Central memory CD8-positive, alpha-beta T cell (primary cell): ENCODE measurements at places on chromosomes 3 and 15.

DNA sequence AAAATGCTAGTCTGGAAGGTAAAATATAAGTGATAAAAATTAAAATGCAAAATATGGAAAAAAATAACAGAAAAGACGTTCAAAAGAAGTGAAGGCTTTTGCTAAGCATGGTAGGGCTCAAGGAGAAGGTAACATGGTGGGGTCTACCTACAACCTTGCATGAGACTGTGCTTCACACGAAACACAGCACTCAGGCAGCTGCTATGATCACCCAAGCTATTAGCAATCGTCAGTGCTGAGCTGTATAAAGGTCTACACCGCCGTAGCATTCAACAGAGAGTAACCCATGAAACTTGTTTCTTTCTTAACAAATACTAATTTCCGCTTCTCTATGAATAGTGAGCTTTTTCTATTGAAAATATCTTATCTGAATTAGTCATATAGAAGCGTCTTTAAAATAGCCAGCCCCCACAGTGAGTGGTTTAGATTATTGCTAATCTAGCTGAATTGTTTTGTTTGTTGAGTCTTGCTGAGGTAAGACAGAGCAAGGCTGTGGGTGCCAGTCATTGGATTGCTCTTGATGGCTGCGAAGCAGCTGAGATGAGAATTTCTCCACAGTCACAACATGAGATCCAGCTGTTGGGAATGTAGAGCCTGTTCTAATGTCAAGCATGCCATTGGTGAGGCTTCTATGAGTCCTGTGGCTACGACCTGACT is 230.0 kb downstream of the KLF13 start:
- no peaks in the 10 kb centered on the region for H3K36me3 ChIP-seq
- DNase-seq: no peak
- no peak overlapping the region for H3K4me3 ChIP-seq
- H3K27ac ChIP-seq: no peak overlapping the region
- H3K27me3 ChIP-seq: peaks cover 58% of the 10 kb centered on the region

- peaks cover 36% of the 10 kb centered on the region for H3K4me1 ChIP-seq
- no peak overlapping the region for H3K27ac ChIP-seq
- H3K4me3 ChIP-seq: no peak overlapping the region
- no peak for DNase-seq
These were observed 46.9 kb downstream of the SATB1 start for GRCh38 chr3:18378218-18378617.

DNA sequence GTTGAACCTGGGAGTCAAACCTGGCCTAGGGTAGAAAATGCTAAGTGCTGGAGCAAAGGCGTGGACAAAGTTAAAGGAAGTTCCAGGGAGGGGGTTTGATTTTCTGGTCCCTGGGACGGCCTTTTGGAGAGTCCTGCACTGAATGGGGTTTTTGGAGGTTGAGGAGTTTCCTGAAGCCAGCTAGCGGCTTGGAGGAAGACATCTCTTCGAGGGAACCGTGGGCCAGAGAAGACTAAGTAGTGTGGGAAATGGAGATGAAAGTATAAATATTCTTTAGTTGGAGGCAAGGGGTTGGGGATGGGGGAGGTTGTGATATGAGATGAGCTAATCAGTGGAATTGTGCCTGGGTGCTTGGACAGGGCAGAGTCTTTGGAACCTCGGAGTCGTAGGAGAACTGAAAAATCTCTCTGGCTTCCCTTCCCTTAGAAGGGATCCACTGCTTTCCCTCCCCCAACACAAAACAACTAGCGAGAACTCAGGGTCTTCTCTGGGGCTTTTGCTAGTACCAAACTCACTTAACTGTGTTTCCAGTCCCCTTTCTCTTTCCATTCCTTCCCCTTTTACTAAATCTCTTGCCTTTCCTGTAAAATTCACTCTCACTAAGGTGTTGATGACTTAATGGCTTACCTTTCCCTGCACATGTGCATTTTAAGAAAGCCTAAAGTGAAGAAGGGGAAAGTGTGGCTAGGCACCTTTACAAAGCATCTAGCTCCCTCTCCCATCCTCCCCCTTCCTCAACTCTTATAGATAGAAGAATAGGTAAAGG is 1.0 kb downstream of the LPP start:
- H3K27me3 ChIP-seq: no peaks in the 10 kb centered on the region
- H3K4me3 ChIP-seq: peak overlapping the region; percentile 87
- H3K27ac ChIP-seq: peak overlapping the region; percentile 88
- H3K4me1 ChIP-seq: peaks cover 57% of the 10 kb centered on the region
- DNase-seq: no peak
- peaks cover 5% of the 10 kb centered on the region for H3K36me3 ChIP-seq

GRCh38 chr3:13120289-13120927 is 47.2 kb upstream of the IQSEC1 start:
- peaks cover 48% of the 10 kb centered on the region for H3K27me3 ChIP-seq
- no peak overlapping the region for H3K27ac ChIP-seq
- H3K36me3 ChIP-seq: peaks cover 3% of the 10 kb centered on the region
- H3K4me1 ChIP-seq: no peaks in the 10 kb centered on the region
- no peak for DNase-seq

GRCh38 chr3:127339016-127339415 is 51.2 kb upstream of the PRR20G start:
- no peak for DNase-seq
- H3K27ac ChIP-seq: no peak overlapping the region
- no peaks in the 10 kb centered on the region for H3K4me1 ChIP-seq

DNA sequence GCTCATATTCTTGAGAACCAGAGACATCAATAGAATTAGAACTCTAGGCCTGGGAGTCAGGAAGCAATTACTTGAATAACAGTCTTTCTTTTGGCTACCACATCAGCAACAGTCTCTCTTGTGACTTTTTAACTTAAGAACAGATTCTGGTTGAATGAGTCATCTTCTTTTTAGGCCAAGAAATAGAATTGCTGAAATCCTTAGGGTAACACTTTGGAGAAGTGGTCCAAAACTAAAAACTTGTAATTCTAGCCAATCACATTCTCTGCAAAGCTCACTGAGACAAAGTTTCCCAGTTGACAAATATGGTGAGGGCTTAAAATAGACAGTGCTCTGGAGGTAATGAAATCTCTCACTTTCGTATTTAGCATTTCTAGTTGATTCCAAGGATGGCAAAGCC is 238.0 kb downstream of the SHOX2 start:
- no peaks in the 10 kb centered on the region for H3K4me1 ChIP-seq
- DNase-seq: no peak
- no peak overlapping the region for H3K27ac ChIP-seq
- H3K27me3 ChIP-seq: peaks cover 6% of the 10 kb centered on the region
- no peak overlapping the region for H3K4me3 ChIP-seq
- no peaks in the 10 kb centered on the region for H3K36me3 ChIP-seq

DNA sequence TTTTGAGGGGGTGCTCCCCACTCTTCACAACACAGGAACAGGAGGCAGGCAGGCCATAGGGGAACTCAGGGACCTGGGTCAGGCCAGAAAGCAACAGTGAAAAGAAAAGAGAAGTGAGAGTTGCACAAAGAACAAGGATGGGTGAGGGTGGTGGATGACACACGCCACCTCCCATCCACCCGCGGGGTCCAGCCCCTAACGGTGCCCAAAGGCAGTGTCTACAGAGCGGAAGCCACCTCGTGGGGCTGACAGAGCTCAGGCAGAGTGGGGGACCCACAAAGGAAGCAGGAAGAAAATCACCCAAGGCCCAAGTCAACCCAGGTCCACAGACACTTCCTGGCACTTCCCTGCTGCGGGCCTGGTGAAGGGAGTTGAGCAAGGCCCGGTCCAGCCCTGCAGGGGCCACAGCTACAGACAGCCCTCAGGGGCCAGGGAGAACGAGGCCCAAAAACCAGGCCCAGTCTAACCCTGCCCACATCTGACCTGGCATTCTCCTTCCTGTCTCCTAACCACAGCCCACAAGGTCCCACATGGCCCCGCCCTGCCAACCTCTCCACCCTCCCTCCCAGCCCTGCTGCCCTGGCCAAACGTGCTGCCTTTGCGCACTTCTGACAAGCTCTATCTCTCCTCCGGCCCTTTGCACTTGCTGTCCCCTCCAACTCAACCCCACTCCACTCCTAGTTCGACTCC is 5.9 kb downstream of the NUP210 start:
- peak overlapping the region; percentile 93 for H3K27ac ChIP-seq
- peaks cover 59% of the 10 kb centered on the region for H3K4me1 ChIP-seq
- no peaks in the 10 kb centered on the region for H3K27me3 ChIP-seq
- peaks cover 20% of the 10 kb centered on the region for H3K36me3 ChIP-seq
- peak; percentile 71 for DNase-seq

DNA sequence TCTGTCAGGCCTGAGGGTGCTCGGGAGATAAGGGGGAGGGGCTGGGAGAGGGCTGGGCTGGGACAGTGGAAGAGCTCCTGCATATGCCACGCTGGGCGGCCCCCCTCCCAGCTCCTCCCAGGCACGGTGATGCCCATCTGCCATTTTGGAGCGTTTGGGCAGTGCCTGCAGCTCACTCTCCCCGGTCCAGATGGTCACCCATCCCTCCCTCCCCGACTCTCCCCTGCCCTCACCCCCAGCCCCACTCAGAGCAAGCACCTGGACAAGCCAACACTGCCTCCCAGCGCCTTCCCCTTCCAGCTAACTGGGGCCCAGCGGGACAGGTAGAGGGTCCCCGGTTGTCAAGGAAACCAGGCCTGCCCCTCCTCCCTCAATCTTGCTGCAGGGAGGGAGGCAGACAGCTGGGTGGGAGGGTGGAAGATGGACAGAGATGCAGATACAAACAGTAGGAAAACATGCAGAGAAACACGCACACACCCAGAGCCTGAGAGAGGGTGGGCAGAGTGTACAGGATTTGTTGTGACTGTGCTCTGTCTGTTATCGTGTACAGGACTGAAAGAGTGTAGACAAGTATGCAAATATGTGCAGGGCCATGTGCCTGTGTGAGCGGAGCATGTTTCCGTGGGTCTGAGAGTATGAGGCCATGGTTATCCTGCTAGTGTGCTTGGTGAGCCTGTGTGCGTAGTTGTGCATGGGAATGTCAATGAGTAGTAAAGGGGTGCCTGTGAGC is 17.5 kb upstream of the CORO2B start:
- peaks cover 19% of the 10 kb centered on the region for H3K4me1 ChIP-seq
- H3K36me3 ChIP-seq: peaks cover 2% of the 10 kb centered on the region
- no peak overlapping the region for H3K4me3 ChIP-seq
- DNase-seq: no peak

GRCh38 chr3:156792536-156792935 is 33.6 kb upstream of the LEKR1 start:
- H3K27me3 ChIP-seq: no peaks in the 10 kb centered on the region
- peak overlapping the region; percentile 56 for H3K27ac ChIP-seq
- H3K4me1 ChIP-seq: peaks cover 21% of the 10 kb centered on the region
- DNase-seq: no peak
- no peaks in the 10 kb centered on the region for H3K36me3 ChIP-seq

GRCh38 chr3:65702202-65702601 is 336.5 kb downstream of the MAGI1 start:
- H3K36me3 ChIP-seq: no peaks in the 10 kb centered on the region
- DNase-seq: no peak
- no peaks in the 10 kb centered on the region for H3K4me1 ChIP-seq

- DNase-seq: no peak
- H3K4me1 ChIP-seq: no peaks in the 10 kb centered on the region
- H3K4me3 ChIP-seq: no peak overlapping the region
- peaks cover 11% of the 10 kb centered on the region for H3K36me3 ChIP-seq
These were observed 10.5 kb downstream of the NUTM1 start for GRCh38 chr15:34353627-34354026.
